Right cardiac atrium (tissue), 5 donors: ENCODE measurements at places on chromosomes 1 and 21. TPM values are rescaled to one million over a fixed set of nuclear protein-coding genes. Genes with fewer than 3 reads are reported as not detected.
A peak's percentile ranks its signal among the peaks of the same experiment; 100 is the strongest.

DNA sequence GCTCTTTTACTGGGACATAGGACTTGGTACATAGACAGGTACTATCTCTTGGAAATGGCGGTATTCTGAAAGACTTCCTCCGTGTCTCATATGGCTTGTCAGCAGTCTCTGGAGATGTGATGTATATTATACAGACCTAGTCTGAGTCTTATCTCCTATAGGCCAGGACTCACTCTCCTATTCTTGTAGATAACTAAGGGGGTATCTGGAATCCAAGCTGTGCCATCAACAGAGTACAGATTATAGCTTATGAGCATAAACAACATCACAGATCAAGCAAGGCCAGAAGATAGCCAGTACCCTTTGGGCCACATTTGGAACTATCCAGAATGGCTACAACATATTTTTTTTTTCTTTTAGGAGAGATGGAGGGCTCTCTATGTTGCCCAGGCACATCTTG is 16.1 kb upstream of the RIMKLA start:
- DNase-seq, result no peak

GRCh38 chr1:192866241-192866868 is 57.5 kb downstream of the RGS2 start:
- no peak for DNase-seq

Gene CD1D
- total RNA-seq, result 3.4 TPM

GRCh38 chr1:205542367-205542766 is 37.9 kb downstream of the CDK18 start:
- DNase-seq, result peak; percentile 70

GRCh38 chr1:35807614-35808449 is at the start of gene AGO4:
Gene AGO4, plus strand, starts transcription at chr1:35808016. Its CDS starts 401 bp downstream, at chr1:35808417.
- DNase-seq, result peak; percentile 89

Gene KLHL21
- 54.9 TPM for total RNA-seq
